ENCODE measurements at places on chromosomes 4 and X. TPM values are rescaled to one million over a fixed set of nuclear protein-coding genes. Genes with fewer than 3 reads are reported as not detected.

SERPINA7 gene
- 47.5 TPM for polyA plus RNA-seq

TLR6 gene
- 0.56 TPM for polyA plus RNA-seq

GAGE12E gene
- polyA plus RNA-seq, result not detected

SUV39H1 gene
- 9.1 TPM for polyA plus RNA-seq

All from hepatocyte (in vitro differentiated cells).